ENCODE measurements at places on chromosomes 2 and 18. TPM values are rescaled to one million over a fixed set of nuclear protein-coding genes. Genes with fewer than 3 reads are reported as not detected.

- no peak for DNase-seq
These were observed 91.8 kb upstream of the SKOR2 start for GRCh38 chr18:47343291-47343690.

GRCh38 chr2:17313261-17313660 is 205.0 kb downstream of the RAD51AP2 start:
- DNase-seq, result no peak

DNA sequence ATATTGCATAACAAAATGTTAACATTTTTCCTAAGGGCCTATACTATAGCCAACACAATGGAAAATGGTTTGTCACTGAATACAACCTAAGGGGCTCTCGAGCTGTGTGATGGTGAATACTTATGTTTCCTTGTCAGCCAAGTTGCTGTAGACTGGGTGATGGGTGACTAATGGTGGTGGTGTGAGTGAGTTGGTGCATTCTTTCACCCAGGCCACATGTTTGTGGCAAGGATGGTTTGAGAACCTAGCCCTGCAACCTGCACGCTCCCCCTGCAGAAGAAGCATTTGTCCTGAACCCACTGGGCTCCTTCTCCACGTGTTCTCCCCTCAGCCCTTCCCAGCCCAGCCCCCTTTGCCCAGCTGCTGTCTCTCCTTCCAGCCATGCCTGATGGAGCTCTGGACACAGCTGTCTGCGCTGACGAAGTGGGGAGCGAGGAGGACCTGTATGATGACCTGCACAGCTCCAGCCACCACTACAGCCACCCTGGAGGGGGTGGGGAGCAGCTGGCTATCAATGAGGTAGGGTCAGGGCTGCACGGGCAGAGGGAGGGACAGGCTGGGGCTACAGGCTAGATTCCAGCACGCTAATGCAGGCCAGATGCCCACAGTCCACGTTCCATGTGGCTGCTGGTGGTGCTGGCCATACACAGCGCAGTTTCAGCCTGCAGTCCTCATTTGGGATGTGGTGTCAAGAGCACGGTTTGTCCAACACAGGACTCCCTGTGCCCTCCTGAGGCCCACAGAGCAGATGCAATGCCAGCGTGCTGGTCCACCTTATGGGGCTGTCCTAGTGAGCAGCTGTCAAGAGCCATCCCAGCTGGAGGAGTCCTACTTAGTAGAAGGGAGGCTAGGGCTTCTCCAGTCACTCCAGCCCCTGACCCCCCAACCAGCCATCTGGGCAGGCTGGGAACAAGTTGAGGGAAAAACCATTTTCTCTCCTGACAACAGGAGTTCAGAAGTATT is 65.4 kb downstream of the FAM168B start:
- no peak for DNase-seq

- DNase-seq, result no peak
These were observed 245.4 kb downstream of the PTPRM start for GRCh38 chr18:7812431-7813063.

Gene CHRNA1
- total RNA-seq, result 0.19 TPM

- no peak for DNase-seq
These were observed 7.8 kb upstream of the ANXA4 start for GRCh38 chr2:69734035-69734611.
